Panc1 (cell line): ENCODE measurements at places on chromosomes 12 and 14.

DNA sequence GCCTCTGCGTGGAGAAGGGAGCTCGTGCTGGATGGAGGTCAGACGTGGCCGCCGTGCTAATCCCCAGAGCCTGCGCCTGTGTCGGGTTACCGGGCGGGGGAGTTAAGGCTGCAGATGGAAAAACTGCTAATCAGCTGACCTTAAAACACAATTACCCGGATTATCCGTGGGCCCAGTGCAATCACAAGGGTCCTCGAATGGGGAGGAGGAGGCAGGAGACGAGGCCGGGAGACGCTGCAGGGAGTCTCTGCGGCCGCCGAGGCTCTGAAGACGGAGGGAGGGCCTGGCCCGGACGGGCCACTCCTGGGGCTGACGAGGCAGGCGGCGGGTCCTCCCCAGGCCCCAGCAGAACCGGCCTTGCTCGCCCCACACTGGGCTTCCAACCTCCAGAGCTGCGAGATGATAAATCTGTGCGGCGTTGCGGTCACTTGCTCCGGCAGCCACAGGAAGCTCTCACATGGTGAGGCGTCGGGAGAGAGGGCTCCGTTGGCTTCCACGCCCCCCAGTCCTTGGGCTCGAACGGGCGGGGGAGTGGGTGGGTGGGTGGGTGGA, 32.9 kb upstream of the FBRSL1 start:
- DNase-seq, result no peak

- DNase-seq, result no peak
Measured at GRCh38 chr12:92558806-92559205, 144.0 kb upstream of the PLEKHG7 start.

GRCh38 chr12:85872497-85873091, 1.5 kb upstream of the NTS start:
- peak; percentile 28 for DNase-seq

DNA sequence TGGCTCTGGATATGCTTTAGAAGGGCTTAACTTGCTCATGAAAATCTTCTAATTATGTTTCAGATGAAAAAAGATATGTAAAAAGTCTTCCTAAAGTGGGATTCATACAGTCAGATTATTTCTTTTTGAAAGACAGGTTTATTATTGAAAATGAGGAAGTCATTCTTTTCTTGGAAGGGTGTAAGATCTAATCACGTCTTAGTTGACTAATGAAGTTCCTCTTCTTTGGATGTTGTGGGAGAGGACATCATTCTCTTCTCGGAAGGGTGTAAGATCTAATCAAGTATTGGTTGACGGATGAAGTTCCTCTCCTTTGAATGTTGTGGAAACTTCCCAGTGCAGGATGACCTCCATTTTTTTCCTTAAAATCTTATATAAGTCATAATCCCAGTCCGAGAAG, 74.9 kb downstream of the ALG10 start:
- no peak for DNase-seq

- DNase-seq, result no peak
Measured at GRCh38 chr14:64459405-64460136, 5.7 kb upstream of the AKAP5 start.

GRCh38 chr12:108193917-108194316, 64.8 kb downstream of the WSCD2 start:
- DNase-seq, result no peak

GRCh38 chr14:88611878-88612277, 49.0 kb downstream of the ZC3H14 start:
- no peak for DNase-seq

GRCh38 chr14:28577711-28578131, 188.9 kb upstream of the FOXG1 start:
- DNase-seq, result no peak

DNA sequence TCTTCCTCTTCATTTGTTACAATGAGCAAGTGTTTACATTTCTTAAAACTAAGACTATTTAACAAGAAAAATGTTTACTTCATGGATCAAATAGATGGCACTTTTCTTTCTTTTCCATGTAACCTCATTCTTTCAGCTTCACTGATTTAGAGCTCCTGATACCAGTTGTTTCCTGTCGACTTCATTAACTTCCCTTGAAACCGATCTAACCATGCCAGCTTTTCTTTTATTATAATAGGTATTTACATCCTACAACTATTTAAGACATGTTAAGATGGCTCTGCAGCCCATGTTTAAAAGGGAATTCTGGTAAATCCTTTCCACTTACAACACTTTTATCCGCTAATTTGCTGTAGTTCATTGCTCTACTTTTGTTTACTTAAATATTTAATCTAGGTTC, 107.3 kb upstream of the DCN start:
- no peak for DNase-seq

GRCh38 chr14:65302571-65303189, 109.8 kb upstream of the FUT8 start:
- DNase-seq, result no peak

DNA sequence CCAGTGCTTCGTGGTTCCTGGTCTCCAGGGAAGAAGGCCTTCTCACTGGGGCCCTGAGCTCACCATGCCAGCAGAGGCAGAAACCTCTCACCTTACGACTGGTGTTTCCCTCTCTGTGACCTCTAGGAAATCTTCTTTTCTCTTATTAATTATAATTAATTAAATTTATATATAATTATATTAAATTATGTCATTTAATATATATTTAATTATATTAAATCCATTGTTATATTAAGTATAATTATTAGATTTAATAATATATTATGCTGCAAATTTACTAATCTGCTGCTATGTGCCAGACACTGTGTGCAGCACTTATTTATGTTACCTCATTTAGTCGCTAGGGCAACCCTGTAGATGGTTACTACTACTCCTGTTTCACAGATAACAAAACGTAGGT, 70.3 kb upstream of the MBIP start:
- no peak for DNase-seq

DNA sequence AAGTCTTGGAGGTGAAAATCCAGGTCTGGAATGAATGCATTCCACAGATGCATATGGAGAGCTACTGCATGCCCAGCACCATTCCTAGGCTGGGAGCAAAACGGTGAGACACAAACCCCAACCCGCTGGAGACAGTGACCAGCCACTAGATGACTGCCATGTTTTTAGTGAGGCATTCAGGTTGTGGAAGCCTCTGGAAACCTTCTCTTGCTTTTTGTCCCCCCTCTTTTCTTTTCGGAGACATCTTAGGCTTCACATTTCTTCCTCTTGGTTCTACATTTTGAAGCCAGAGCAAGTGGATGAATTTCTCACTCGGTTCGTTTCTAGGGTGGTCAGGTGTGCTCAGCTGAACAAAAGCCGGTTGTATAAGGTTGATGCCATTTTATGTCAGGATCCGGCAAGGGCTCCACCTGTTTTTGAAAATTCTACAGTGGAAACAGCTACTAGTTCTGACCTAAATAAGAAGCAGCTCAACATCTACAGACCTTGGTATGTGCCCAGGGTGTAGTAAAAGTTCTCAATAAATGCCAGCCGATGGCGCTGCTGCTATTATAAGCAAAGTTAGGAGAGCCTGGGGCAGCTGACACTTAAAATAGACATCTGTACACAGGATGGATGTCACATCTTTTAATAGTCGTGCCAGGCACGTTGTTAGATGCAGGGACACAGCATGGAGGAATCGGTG, 1.8 kb upstream of the ZNF839 start:
- no peak for DNase-seq

- DNase-seq, result no peak
Measured at GRCh38 chr12:133203344-133204263, 22.3 kb downstream of the ZNF268 start.

GRCh38 chr12:43348221-43348620, 203.8 kb downstream of the ADAMTS20 start:
- no peak for DNase-seq

- DNase-seq, result no peak
Measured at GRCh38 chr14:38623661-38624060, 367.8 kb upstream of the CLEC14A start.

GRCh38 chr14:76457841-76458240, 81.9 kb downstream of the ESRRB start:
- DNase-seq, result no peak

DNA sequence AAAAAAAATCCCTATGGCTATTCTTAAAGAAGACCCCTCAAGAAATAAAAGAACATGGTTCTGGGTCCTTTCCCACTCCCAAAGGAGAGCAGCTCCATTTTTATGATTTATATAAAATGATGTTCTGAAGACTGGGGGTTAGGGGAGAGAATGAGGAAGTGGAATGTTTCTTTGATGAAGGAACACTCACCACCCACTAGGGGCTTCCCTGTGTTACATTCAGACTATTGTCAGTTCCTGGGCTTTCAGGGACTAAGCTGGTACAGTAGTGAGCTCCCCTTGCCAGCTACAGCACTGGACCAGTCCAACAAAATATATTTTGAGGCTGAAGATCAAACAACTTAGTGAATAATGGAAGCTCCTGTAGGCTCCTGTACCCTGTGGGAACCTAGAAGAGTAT, 98.9 kb downstream of the HMGA2 start:
- DNase-seq, result no peak

GRCh38 chr14:104981699-104982541, 3.7 kb upstream of the CLBA1 start:
- no peak for DNase-seq

DNA sequence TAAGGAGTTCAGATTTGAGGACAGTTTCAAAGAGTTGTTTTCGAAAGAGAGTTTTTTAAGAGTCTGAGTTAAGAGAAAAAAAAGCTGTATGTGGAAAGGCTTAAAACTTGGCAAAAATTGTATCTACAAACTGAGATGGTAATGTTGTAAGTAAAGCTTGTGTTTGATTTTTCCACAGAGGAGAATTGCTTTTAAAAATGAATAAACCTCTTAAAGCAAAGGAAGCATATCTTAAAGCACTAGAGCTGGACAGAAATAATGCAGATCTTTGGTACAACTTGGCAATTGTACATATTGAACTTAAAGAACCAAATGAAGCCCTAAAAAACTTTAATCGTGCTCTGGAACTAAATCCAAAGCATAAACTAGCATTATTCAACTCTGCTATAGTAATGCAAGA, 50.3 kb downstream of the TMTC3 start:
- DNase-seq, result no peak

GRCh38 chr12:104669851-104670337, 213.1 kb downstream of the CHST11 start:
- no peak for DNase-seq

DNA sequence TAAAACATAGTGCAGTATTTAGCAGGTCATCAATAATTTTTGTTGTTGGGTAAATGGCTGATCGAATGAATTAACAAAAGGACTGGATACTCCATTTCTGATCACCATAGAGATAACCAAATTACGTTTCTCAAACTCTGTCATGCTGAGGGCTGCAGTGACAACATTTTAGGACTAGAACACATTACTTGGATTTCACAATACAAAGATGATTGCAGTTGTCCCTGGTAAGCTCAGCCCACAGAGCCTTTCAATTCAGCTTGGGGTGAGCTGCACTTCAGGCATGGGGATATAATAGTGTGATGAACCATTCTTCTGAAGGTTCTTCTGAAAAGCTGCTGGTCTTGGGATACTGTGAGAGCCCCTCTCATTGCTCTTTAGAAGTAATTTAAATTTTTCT, 74.3 kb downstream of the FAR2 start:
- no peak for DNase-seq

GRCh38 chr14:88866305-88866704, 41.9 kb downstream of the TTC8 start:
- no peak for DNase-seq

- peak; percentile 8 for DNase-seq
Measured at GRCh38 chr14:71720978-71721624, 211.1 kb upstream of the RGS6 start.

- no peak for DNase-seq
Measured at GRCh38 chr12:88952562-88952942, 372.3 kb upstream of the KITLG start.

- DNase-seq, result no peak
Measured at GRCh38 chr14:52265253-52265652, 2.2 kb upstream of the PTGDR start.

DNA sequence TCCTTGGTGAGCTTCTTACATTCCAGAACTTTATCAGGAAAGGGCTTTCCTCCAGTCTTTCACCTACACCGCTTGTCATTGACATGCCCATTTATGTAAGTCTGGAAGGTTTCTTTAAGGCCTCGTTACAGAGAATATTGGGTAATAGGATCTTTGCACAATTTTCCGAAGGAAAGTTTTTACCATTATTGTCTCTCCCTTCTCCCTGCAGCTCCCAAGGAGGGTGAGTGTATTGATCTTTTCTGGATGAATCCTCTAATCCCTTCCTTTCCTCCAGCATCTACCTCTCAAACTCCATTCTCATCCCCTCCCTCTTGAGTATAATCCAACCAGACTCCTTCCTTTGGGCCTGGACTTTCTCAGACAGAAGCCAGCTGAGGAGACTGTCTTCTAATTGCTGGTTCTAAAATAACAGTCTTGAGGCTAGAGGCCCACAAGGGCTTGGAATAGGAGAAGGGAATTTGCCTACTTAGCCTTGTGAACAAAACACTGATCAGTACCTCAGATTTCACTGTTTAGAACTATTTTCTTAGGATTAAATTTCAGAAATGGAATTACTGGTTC, 21.8 kb downstream of the WNK1 start:
- no peak for DNase-seq

- no peak for DNase-seq
Measured at GRCh38 chr14:105334383-105335230, 20.1 kb downstream of the PACS2 start.

- no peak for DNase-seq
Measured at GRCh38 chr12:117805865-117806264, 162.9 kb downstream of the KSR2 start.

DNA sequence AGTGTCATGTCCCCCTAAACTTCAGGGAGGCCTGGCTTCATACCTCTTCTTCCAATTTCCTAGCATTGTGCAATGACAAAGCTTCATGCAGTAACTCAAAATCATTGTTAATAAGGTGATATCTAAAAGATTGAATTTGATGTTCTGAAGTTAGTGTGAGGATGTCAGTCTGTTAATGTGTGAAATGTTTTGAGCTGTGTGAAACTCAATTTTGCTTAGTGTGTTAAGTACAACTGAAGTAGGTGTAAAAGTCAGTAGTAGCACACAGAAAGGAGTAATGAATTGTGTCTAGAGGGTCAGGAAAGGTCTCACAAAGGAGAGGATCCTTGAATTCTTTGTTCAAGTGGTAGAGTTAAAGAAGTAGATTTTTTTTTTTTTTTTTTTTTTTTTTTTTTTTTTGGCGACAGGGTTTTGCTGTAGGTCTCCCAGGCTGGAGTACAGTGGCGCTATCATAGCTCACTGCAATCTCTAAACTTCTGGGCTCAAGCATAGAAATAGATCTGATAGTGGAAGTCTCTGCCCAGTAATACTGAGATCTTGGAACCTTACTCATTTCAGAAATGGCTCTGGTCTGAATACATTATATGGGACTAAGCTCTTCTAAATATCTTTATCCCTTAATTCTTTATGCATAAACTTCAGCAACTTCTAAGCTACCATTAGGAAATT, 63.9 kb downstream of the FUT8 start:
- no peak for DNase-seq

GRCh38 chr14:43005807-43006206, 1399.1 kb downstream of the LRFN5 start:
- DNase-seq, result no peak

- no peak for DNase-seq
Measured at GRCh38 chr12:46110928-46111699, 120.7 kb upstream of the SCAF11 start.
